ENCODE measurements at places on chromosomes 1 and 21.
A peak's percentile ranks its signal among the peaks of the same experiment; 100 is the strongest.

DNA sequence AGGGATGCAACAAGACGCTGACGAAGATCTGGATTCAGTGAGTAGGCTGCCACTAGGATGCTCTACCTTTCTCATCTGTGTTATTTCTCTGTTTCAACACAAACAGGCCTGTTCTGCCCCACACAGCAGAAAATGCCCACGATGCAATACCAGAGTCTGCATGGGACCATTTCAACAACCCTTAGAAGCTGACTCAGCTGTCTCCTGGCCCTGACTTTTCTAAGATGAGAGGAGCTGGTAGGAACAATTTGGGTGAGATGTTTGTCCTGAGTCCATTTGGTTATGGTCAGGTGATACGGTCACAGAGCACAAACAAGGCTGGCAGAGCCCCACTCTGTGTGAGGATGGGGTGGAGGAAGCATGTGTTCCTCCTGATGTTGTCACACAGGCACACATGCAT lies 11.5 kb upstream of the SLC2A1 start:
- H3K4me1 ChIP-seq = peaks cover 23% of the 10 kb centered on the region
- DNase-seq = no peak
- no peaks in the 10 kb centered on the region for H3K36me3 ChIP-seq
- no peak overlapping the region for H3K27ac ChIP-seq

GRCh38 chr1:13462682-13463081 lies 51.1 kb downstream of the LRRC38 start:
- no peaks in the 10 kb centered on the region for H3K36me3 ChIP-seq
- no peak for DNase-seq
- H3K4me3 ChIP-seq = no peak overlapping the region
- no peaks in the 10 kb centered on the region for H3K27me3 ChIP-seq
- no peaks in the 10 kb centered on the region for H3K4me1 ChIP-seq

DNA sequence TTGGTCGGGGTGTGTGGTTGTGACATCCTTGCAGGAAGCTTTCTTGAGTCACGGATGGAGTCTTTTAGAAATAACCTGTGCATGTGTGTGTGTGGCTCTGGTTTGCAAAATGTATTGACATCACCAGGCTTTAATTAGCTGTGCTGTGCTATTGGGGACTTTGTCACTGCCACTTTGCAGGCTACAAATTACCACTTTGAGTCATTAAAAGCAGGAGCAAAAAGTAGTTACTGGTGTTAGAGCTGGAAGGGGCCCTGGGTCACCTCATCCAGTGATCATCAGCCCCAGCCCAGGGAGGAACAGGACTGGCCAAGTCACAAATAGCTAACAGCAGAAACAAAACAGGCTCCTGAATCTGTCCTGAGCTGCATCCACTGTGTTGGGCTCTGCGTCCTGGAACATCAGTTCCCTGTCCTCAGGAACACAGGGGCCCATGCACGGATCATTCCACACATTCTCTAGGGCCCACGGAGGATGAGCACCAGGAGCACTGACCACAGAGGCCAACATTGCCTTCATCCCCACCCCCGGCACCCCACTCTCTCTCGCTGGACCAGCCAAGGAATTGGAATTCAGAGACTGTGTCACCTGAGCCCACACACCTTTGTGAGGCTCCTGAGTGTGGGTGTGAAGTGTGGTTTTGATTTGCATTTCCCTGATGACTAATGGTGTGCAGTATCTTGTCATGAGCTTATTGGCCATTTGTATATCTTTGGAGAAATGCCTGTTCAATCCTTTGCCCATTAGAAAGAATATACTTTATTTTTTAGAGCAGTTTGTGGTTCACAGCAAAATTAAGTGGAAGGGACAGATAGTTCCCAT lies 280.1 kb upstream of the C1orf174 start:
- H3K27ac ChIP-seq = no peak overlapping the region
- H3K4me1 ChIP-seq = no peaks in the 10 kb centered on the region
- no peaks in the 10 kb centered on the region for H3K27me3 ChIP-seq
- no peak for DNase-seq
- H3K4me3 ChIP-seq = no peak overlapping the region
- H3K36me3 ChIP-seq = no peaks in the 10 kb centered on the region

DNA sequence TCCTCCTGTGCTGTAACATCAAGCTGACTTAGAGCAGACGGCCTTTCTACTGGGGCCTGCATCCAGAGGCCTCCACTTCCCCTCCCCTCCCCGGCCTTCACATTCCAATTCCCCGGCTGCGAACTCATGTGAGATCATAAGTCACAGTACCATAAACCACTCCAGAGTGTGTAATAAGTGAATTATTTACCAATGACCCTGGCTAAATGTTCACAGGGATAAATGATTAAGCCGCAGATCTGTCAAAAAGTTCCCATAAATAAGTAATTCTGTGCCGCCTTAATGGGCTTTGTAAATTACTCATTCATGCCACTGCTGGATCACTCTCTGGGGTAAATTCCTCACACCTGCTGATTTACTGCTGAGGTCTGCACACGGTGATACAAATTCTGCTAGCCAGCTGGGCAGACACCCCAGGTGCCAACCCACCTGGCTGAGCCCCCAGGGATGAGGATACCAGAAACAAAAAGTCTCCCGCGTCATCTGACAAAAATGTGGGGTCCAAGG lies 27.4 kb upstream of the KIRREL1 start:
- peak overlapping the region; percentile 11 for H3K27ac ChIP-seq
- H3K4me1 ChIP-seq = peaks cover 39% of the 10 kb centered on the region
- H3K27me3 ChIP-seq = peaks cover 2% of the 10 kb centered on the region
- H3K4me3 ChIP-seq = no peak overlapping the region
- peak; percentile 89 for DNase-seq
- no peaks in the 10 kb centered on the region for H3K36me3 ChIP-seq

- H3K4me3 ChIP-seq = no peak overlapping the region
- H3K27ac ChIP-seq = no peak overlapping the region
- no peaks in the 10 kb centered on the region for H3K4me1 ChIP-seq
- H3K27me3 ChIP-seq = no peaks in the 10 kb centered on the region
Measured at GRCh38 chr1:43446388-43446740, 7.4 kb downstream of the HYI start.

DNA sequence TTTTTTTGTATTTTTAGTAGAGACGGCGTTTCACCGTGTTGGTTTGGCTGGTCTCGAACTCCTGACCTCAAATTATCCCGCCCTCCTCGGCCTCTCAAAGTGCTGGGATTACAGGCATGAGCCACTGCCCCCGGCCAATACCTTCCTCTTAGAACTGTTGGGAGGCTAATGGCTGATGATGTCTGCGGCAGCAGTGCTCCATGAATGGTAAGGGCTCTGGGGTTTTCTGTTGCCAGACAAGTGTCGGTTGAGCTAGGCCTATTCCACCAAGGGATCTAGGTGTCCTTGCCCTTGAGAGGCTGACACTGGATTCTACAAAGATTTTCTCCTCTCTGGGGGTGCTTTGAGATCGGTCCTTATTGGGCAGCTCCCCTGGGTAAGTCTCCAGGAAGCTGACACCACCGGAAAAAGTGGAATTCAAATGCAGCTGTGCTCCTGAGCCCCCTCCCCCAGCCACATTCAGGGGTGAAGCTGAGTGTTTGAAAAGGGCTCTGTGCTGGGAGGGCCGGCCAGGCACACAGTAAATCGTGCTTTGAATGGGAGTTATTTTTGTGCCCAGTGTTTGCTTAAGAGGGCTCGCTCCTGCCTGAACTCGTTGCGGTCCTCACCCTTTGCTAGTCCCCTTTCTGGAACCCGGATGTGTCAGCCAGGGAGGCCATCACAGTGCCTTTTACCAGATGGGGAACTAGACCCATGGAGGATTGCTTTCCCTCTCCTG lies 5.2 kb downstream of the SOX13 start:
- H3K4me1 ChIP-seq = peaks cover 22% of the 10 kb centered on the region
- peak overlapping the region; percentile 36 for H3K27ac ChIP-seq
- H3K36me3 ChIP-seq = no peaks in the 10 kb centered on the region

GRCh38 chr1:221865808-221866207 lies 123.9 kb upstream of the DUSP10 start:
- H3K4me1 ChIP-seq = peaks cover 22% of the 10 kb centered on the region
- H3K27ac ChIP-seq = no peak overlapping the region
- H3K27me3 ChIP-seq = no peaks in the 10 kb centered on the region
- no peaks in the 10 kb centered on the region for H3K36me3 ChIP-seq
- no peak overlapping the region for H3K4me3 ChIP-seq
- DNase-seq = peak; percentile 76

DNA sequence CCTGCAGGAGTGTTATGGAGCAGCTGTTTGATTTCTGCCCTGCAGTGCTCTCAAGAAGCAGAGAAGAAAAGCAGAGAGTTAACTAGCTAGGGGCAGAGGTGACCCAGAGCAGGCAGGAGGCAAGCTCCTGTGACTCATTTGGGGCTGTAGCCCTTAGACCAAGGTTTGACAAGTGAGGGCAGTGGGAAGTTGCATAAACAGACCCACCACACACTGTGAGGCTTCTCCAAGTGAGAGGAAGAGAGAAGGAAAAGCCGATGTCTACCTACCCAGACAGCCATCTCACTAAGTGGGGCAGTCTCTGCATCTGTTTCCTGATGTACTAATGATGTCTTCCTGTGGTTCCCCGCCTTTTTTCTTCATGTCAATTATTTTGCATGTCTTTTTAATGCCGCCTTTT lies 159.9 kb upstream of the NR5A2 start:
- H3K27ac ChIP-seq = no peak overlapping the region
- DNase-seq = no peak
- H3K4me3 ChIP-seq = no peak overlapping the region
- no peaks in the 10 kb centered on the region for H3K27me3 ChIP-seq
- H3K36me3 ChIP-seq = no peaks in the 10 kb centered on the region
- no peaks in the 10 kb centered on the region for H3K4me1 ChIP-seq

GRCh38 chr1:27095576-27095975 lies 59.3 kb downstream of the SLC9A1 start:
- H3K4me1 ChIP-seq = peaks cover 16% of the 10 kb centered on the region
- no peak overlapping the region for H3K27ac ChIP-seq

- no peaks in the 10 kb centered on the region for H3K27me3 ChIP-seq
- no peak overlapping the region for H3K27ac ChIP-seq
- H3K4me1 ChIP-seq = peaks cover 5% of the 10 kb centered on the region
- H3K4me3 ChIP-seq = no peak overlapping the region
- no peaks in the 10 kb centered on the region for H3K36me3 ChIP-seq
Measured at GRCh38 chr1:229279242-229279641, 8.3 kb downstream of the RAB4A start.

Measured in astrocyte (in vitro differentiated cells and primary cell).